ENCODE measurements at places on chromosomes 3 and 15.

DNA sequence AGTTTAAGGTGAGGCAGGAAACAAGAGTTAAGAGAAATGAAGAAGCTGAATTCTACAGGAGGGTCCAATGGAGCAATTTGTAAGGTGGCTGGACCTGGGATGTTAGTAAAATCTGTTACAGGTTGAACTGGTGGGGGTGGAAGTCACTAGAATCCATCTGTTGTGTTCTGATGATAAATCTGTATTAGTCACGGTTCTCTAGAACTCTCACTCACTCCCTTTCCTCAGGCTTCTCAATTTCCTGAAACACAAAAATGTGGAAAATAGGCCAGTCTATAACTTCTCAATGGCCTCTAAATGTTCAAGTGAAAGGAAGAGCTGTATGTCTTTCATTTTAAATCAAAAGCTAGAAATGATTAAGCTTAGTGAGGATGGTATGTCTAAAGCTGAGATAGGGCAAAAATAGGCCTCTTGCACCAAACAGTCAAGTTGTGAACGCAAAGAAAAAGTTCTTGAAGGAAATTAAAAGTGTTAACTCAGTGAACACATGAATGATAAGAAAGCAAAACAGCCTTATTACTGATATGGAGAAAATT lies 180.2 kb upstream of the CBLB start:
- no peak for DNase-seq

- no peak for DNase-seq
Observed at GRCh38 chr15:68445351-68445750, 13.4 kb upstream of the ITGA11 start.

GRCh38 chr3:170520996-170521395 lies 64.9 kb downstream of the SLC7A14 start:
- no peak for DNase-seq

DNA sequence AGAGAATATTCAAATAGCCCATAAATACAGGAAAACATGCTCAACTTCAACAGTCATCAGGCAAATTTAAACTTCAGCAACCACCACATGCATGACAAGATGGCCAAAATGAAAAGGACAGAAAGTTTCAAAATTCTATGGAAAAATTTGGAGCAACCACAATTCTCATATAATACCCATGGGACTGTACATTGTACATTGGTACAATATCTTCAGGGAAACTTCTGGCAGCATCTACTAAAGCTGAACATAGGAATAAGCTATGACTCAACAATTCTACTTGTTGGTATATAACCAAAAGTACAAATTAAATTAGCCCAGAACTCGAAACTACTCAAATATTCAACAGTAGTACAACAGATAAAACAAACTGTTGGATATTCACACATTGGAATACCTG lies 847.6 kb downstream of the TBL1XR1 start:
- DNase-seq, result no peak

- no peak for DNase-seq
Observed at GRCh38 chr3:64518496-64518895, 169.3 kb downstream of the ADAMTS9 start.

DNA sequence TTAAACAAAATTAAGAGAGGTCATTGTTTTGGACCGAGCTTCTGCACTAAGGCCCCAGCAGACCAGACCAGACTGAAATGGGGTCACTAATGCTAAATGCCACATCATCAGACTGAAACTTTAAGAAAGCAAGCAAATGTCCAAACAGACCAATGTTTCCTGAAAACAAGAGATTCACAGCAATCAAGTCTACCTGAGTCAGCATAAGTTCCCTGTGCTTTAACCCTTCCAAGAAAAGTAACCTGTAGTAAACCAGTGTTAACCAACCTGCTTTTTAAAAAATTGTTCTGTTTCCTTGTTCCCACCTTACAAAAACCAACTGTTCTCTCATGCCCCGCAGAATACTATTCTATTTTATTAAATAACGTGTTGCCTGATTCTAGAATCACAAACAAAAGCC lies 241.1 kb upstream of the GADL1 start:
- no peak for DNase-seq

- peak; percentile 83 for DNase-seq
Observed at GRCh38 chr15:63065262-63066221, 23.0 kb downstream of the TPM1 start.

- DNase-seq, result no peak
Observed at GRCh38 chr3:181839916-181840297, 128.2 kb downstream of the SOX2 start.

- DNase-seq, result no peak
Observed at GRCh38 chr3:27633224-27633545, 88.9 kb downstream of the EOMES start.
